ENCODE measurements at places on chromosomes 7 and 10.

GRCh38 chr7:19112274-19113001 lies 5.0 kb downstream of the TWIST1 start:
- H3K4me3 ChIP-seq: peak overlapping the region; percentile 99
- DNase-seq: peak; percentile 36
- H3K27me3 ChIP-seq: no peaks in the 10 kb centered on the region

DNA sequence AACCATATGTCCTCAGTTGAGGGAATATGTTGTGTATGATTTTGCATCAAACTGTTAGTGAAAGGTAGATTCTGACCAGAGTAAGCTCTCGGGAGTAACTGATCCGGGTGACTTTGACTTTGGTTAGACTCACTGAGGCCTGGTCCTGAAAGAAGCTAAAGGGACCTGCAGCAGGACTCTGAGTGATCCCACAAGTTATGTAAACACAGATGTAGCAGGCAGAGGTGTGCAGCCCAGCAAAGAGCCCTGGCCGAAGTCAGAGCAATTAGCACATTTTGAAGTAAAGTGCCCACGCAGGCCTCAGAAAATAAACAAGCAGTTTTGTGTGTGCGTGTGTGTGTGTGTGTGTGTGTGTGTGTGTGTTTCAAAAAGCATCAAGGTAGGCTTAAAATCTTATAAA lies 245.6 kb upstream of the FERD3L start:
- no peaks in the 10 kb centered on the region for H3K27me3 ChIP-seq
- DNase-seq: peak; percentile 25
- H3K36me3 ChIP-seq: no peaks in the 10 kb centered on the region
- H3K4me3 ChIP-seq: no peak overlapping the region
- peak overlapping the region; percentile 3 for H3K27ac ChIP-seq

DNA sequence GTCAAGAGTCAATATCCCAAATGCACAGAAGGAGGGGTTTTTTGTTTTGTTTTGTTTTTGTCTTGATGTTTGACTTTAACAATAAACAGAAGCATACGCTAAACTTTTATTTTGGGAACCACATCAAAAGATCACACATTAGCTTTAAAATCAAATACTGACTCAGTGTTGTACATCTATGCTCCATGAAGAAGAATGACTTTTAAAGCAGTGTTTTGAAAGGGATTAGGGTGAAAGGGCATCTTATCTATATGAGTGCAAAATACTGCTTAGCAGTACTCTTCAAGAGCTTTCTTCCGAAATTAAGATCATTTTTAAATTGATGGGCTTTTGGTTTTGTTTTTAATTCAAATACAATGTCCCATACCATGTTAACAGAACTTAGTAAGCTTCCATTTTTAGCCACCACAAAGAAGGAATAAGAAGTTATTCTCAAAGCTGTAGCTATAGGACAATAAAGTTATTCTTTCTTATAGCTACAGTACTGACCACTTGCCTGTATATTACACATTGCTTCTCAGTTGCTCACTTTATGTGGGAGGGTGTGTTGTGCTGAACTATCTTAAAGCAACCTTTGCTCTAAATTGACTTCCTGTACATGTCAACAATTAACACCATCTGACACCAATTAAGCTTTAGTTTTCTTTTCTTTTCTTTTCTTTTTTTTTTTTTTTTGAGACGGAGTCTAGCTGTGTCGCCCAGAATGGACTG lies 144.3 kb upstream of the KAT6B start:
- no peaks in the 10 kb centered on the region for H3K4me1 ChIP-seq
- H3K4me3 ChIP-seq: no peak overlapping the region
- DNase-seq: no peak
- peaks cover 17% of the 10 kb centered on the region for H3K36me3 ChIP-seq
- H3K27ac ChIP-seq: no peak overlapping the region

DNA sequence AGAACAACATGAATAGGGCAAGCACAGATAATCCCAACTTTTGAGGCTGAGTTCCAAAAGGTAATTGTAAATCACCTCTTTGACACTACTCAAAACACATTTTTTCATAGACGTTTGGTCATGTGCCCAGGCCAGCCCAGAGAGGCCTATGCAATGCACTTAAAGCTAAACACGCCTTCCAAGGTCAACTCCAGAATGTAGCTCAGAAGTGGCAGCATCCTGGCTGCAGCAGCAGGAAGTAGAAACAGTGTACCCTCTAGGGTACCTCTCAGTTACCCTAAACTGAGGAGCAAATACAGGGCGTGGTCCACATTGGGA lies 58.7 kb downstream of the OSBPL3 start:
- H3K36me3 ChIP-seq: no peaks in the 10 kb centered on the region
- H3K27me3 ChIP-seq: no peaks in the 10 kb centered on the region
- no peak for DNase-seq

GRCh38 chr7:76354981-76355730 lies 3.6 kb downstream of the YWHAG start:
- H3K27ac ChIP-seq: no peak overlapping the region
- H3K4me1 ChIP-seq: peaks cover 13% of the 10 kb centered on the region
- peaks cover 19% of the 10 kb centered on the region for H3K36me3 ChIP-seq
- no peaks in the 10 kb centered on the region for H3K27me3 ChIP-seq
- DNase-seq: no peak
- H3K4me3 ChIP-seq: peak overlapping the region; percentile 89

- peak; percentile 54 for DNase-seq
- no peak overlapping the region for H3K27ac ChIP-seq
- no peak overlapping the region for H3K4me3 ChIP-seq
- no peaks in the 10 kb centered on the region for H3K4me1 ChIP-seq
Measured at GRCh38 chr7:123327661-123328060, 127.9 kb upstream of the SLC13A1 start.

- H3K36me3 ChIP-seq: peaks cover 20% of the 10 kb centered on the region
- no peaks in the 10 kb centered on the region for H3K27me3 ChIP-seq
- peaks cover 4% of the 10 kb centered on the region for H3K4me1 ChIP-seq
- H3K4me3 ChIP-seq: peak overlapping the region; percentile 90
- DNase-seq: no peak
- no peak overlapping the region for H3K27ac ChIP-seq
Measured at GRCh38 chr7:104206841-104207240, 972 bp downstream of the ORC5 start.

- H3K27ac ChIP-seq: peak overlapping the region; percentile 88
- no peaks in the 10 kb centered on the region for H3K27me3 ChIP-seq
- peaks cover 25% of the 10 kb centered on the region for H3K36me3 ChIP-seq
- H3K4me3 ChIP-seq: peak overlapping the region; percentile 31
Measured at GRCh38 chr10:79380946-79381721, 33.9 kb downstream of the PPIF start.

GRCh38 chr7:52423251-52423650 lies 612.2 kb upstream of the POM121L12 start:
- H3K27me3 ChIP-seq: no peaks in the 10 kb centered on the region
- H3K4me1 ChIP-seq: no peaks in the 10 kb centered on the region
- no peak overlapping the region for H3K27ac ChIP-seq
- DNase-seq: no peak
